H9 (cell line): ENCODE measurements at places on chromosomes 5 and 9.

GRCh38 chr5:112348387-112348786 lies 70.7 kb downstream of the EPB41L4A start:
- H3K4me1 ChIP-seq, result peaks cover 10% of the 10 kb centered on the region; the same call in 1 of the 2 replicates
- H3K27me3 ChIP-seq, result no peaks in the 10 kb centered on the region
- H3K27ac ChIP-seq, result no peak overlapping the region
- H3K4me3 ChIP-seq, result no peak overlapping the region
- DNase-seq, result no peak

GRCh38 chr9:10534850-10535249 lies 78.0 kb downstream of the PTPRD start:
- H3K36me3 ChIP-seq, result no peaks in the 10 kb centered on the region
- H3K4me1 ChIP-seq, result no peaks in the 10 kb centered on the region
- no peak overlapping the region for H3K4me3 ChIP-seq
- no peak overlapping the region for H3K27ac ChIP-seq
- no peak for DNase-seq
- H3K27me3 ChIP-seq, result no peaks in the 10 kb centered on the region

DNA sequence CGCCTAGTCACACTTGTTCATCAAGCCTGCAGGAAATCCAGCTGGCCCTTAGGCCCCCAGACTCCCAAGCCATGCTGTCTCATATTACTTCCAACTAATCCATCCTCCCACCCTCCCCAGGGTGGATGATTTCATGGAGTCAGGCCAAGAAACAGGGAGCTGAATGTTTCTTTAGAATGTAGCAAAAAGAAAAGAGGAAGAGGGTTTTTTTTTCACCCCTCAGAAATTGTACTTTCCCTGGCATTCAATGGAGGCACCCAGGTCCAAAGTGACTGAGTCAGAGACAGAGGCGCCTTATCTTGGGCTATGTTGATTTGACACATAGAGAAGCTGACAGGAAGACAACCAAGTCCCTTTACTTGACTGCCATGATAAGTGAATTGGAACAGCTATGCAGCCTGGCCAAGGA lies 260.2 kb upstream of the NR4A3 start:
- H3K27me3 ChIP-seq, result no peaks in the 10 kb centered on the region
- no peaks in the 10 kb centered on the region for H3K36me3 ChIP-seq
- no peak overlapping the region for H3K4me3 ChIP-seq
- no peaks in the 10 kb centered on the region for H3K4me1 ChIP-seq

DNA sequence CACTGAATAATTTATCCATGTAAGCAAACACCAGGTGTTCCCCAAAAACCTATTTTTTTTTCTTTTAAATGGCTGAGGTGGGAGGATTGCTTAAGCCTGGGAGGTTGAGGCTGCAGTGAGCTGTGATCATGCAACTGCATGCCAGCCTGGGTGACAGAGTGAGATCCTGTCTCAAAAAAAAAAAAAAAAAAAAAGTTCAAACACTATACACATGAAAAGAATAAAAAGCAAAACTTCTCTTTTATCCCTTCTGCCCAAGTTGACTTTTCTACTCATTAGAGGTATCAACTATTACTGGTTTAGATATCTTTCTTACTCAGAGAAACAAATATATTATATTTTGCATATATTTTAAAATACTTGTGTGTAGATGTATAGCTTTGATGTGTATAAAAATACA lies 17.8 kb downstream of the DCTN4 start:
- H3K4me1 ChIP-seq, result peaks cover 2% of the 10 kb centered on the region; the same call in 1 of the 2 replicates
- no peak for DNase-seq
- H3K4me3 ChIP-seq, result no peak overlapping the region
- no peaks in the 10 kb centered on the region for H3K27me3 ChIP-seq
- H3K27ac ChIP-seq, result no peak overlapping the region

GRCh38 chr5:4634342-4634741 lies 505.8 kb upstream of the ADAMTS16 start:
- DNase-seq, result no peak
- no peak overlapping the region for H3K27ac ChIP-seq
- H3K4me1 ChIP-seq, result no peaks in the 10 kb centered on the region
- no peak overlapping the region for H3K4me3 ChIP-seq

DNA sequence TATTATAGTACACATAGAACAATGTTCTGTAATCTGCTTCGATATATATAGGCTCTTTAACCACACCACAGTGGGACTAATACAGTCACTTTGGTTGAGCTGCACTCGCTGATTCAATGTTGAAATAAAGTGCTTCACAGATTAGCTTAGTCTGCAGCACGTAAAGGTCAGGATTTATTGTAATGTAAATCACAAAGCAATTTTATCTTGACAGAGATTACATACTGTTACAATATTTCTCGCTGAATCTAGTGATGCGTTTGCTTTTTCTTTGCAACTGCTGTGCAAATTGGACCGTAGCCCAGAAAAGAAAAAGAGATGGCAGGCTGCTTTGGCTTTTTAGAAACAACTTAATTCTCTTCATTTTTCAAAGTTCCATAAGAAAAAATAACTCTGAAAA lies 52.9 kb downstream of the CETN3 start:
- H3K4me1 ChIP-seq, result peaks cover 4% of the 10 kb centered on the region; the same call in 1 of the 2 replicates
- no peak overlapping the region for H3K27ac ChIP-seq
- H3K4me3 ChIP-seq, result no peak overlapping the region

DNA sequence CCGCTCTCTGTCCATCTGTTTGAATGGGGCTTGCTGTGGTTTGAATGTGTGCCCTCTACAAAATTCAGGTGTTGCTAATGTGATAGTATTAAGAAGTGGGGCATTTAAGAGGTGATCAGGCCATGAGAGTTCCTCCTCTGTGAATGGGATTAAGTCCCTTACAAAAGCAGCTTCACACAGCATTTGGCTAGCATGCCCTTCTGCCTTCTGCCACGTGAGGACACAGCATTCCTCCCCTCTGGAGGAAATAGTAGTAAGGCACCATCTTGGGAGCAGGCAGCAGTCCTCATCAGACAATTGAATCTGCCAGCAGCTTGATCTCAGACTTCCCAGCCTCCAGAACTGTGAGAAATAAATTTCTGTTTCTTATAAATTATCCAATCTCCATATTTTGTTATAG lies 540.2 kb downstream of the CSNK1G3 start:
- no peak for DNase-seq
- H3K4me3 ChIP-seq, result no peak overlapping the region
- H3K4me1 ChIP-seq, result no peaks in the 10 kb centered on the region
- no peaks in the 10 kb centered on the region for H3K36me3 ChIP-seq
- no peaks in the 10 kb centered on the region for H3K27me3 ChIP-seq
- no peak overlapping the region for H3K27ac ChIP-seq

GRCh38 chr5:175659546-175660253 lies 1.8 kb downstream of the HRH2 start:
- H3K27me3 ChIP-seq, result no peaks in the 10 kb centered on the region
- H3K27ac ChIP-seq, result no peak overlapping the region
- H3K4me1 ChIP-seq, result no peaks in the 10 kb centered on the region
- no peak for DNase-seq

- no peak for DNase-seq
- no peak overlapping the region for H3K4me3 ChIP-seq
- peaks cover 12% of the 10 kb centered on the region; the same call in 1 of the 2 replicates for H3K4me1 ChIP-seq
Measured at GRCh38 chr5:14724633-14725032, 60.1 kb downstream of the OTULIN start.

DNA sequence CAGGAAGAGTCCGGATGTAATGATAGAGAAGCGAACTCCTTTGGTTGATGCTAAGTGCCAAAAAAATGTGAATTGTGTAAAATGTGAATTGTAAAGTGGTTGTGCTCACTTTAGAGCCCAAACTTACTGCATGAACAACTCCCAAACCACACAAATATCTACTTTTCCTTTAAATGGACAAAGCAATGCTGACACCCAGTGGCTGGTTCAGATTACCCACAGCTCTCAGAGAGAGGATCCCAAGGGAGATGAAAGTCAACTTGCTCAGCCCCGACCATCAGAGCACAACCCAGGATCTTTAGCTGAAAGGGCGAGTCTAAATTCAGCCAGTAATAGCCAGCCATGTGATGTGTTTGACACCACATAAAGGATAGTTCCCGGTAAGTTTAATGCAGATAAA lies 133.7 kb downstream of the NMUR2 start:
- no peak overlapping the region for H3K4me3 ChIP-seq
- H3K36me3 ChIP-seq, result no peaks in the 10 kb centered on the region; the same call in 1 of the 2 replicates
- H3K27me3 ChIP-seq, result no peaks in the 10 kb centered on the region
- peak; percentile 34 for DNase-seq
- no peak overlapping the region for H3K27ac ChIP-seq

GRCh38 chr9:136762915-136763648 lies 1.2 kb downstream of the LCN15 start:
- no peaks in the 10 kb centered on the region for H3K4me1 ChIP-seq
- DNase-seq, result peak; percentile 96
- H3K27me3 ChIP-seq, result no peaks in the 10 kb centered on the region

DNA sequence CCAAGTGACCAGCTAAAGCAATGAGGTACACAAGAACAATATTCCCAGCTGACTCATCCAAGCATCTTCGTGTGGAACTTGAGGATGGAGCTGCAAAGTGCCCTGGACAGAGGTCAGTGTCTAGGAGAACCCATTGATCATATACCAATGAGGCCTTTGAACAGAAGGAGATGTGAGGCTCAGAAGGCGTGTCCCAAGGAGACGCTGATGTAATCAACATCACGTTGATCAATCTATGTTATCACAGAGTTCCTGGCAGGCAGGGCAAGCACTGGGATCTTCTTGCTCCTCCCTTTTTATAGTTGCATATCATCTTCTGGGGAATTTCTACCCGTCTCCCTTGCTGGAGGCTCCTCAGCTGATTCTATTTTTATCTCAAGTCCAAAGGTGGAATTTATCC lies 163.4 kb downstream of the TRPM6 start:
- no peak for DNase-seq
- H3K4me3 ChIP-seq, result no peak overlapping the region
- no peak overlapping the region for H3K27ac ChIP-seq
- no peaks in the 10 kb centered on the region; the same call in 1 of the 2 replicates for H3K4me1 ChIP-seq
- no peaks in the 10 kb centered on the region for H3K27me3 ChIP-seq

- peaks cover 3% of the 10 kb centered on the region for H3K36me3 ChIP-seq
- no peak for DNase-seq
- H3K27ac ChIP-seq, result no peak overlapping the region
- H3K27me3 ChIP-seq, result no peaks in the 10 kb centered on the region
- peaks cover 3% of the 10 kb centered on the region; the same call in 1 of the 2 replicates for H3K4me1 ChIP-seq
Measured at GRCh38 chr9:87554171-87554910, 56.7 kb downstream of the DAPK1 start.

DNA sequence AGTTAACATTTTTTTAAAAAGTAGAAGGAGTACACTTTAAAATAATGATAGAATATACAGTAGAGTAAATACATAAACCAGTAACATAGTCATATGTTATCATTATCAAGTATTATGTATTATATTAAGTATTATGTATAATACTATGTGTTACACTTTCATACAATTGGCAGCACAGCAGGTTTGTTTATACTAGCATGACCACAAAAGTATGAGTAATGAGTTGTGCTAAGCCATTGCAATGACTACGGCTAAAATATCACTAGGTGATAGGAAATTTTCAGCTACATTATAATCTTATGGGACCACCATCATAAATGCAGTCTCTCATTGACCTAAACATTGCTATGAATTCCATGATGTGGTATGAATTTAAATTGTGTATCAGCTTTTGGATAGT lies 506.0 kb downstream of the HTR1A start:
- DNase-seq, result no peak
- H3K27ac ChIP-seq, result no peak overlapping the region
- H3K4me3 ChIP-seq, result no peak overlapping the region
- no peaks in the 10 kb centered on the region for H3K36me3 ChIP-seq
- no peaks in the 10 kb centered on the region for H3K27me3 ChIP-seq

GRCh38 chr5:159198063-159199036 lies 11.0 kb downstream of the RNF145 start:
- no peak for DNase-seq
- no peak overlapping the region for H3K27ac ChIP-seq
- H3K4me1 ChIP-seq, result no peaks in the 10 kb centered on the region; the same call in 1 of the 2 replicates
- no peaks in the 10 kb centered on the region for H3K27me3 ChIP-seq
- peaks cover 6% of the 10 kb centered on the region; the same call in 1 of the 3 replicates for H3K36me3 ChIP-seq

- no peaks in the 10 kb centered on the region for H3K27me3 ChIP-seq
- no peaks in the 10 kb centered on the region for H3K4me1 ChIP-seq
- no peak for DNase-seq
- no peaks in the 10 kb centered on the region for H3K36me3 ChIP-seq
- H3K27ac ChIP-seq, result no peak overlapping the region
Measured at GRCh38 chr9:21470126-21470525, 12.0 kb downstream of the IFNE start.

DNA sequence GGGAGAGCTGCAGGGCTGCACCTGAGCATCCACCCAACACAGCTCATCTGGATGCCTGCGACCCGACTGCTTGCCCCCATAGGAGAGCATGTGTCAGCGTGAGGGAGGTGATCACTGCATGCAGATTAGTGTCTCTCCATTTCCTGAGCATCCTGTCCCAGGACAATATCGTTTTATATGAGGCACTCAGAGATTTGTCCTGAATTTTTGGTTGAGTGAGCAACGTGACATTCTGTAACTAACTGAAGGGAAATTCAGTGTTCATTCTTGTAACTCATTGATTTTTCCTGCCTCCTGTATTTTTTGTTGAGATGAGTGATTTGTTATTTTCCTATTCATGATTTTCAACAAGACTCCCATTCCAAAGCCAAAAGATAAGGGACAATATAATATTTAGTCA lies 20.7 kb upstream of the ANKRD34B start:
- no peaks in the 10 kb centered on the region for H3K27me3 ChIP-seq
- no peak overlapping the region for H3K4me3 ChIP-seq
- no peaks in the 10 kb centered on the region for H3K36me3 ChIP-seq
- DNase-seq, result no peak

DNA sequence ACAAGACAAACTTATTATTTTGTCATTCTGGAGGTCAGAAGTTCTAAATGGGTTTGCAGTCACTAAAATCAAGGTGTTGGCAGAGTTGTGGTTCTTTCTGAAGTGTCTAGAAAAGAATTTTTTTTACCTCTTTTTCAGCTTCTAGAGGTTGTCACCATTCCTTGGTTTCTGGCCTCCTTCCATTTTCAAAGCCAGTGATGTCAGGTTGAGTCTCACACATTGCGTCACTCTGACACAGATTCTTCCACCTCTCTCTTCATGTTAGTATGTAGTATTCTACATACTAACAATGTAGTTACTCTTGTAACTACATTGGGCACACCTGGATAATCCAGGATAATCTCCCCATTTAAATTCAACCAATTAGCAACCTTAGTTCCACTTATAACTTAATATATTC lies 290.3 kb downstream of the RFX3 start:
- no peak overlapping the region for H3K27ac ChIP-seq
- no peak overlapping the region for H3K4me3 ChIP-seq
- H3K27me3 ChIP-seq, result no peaks in the 10 kb centered on the region

GRCh38 chr5:137040024-137040423 lies 459.1 kb downstream of the SPOCK1 start:
- peaks cover 10% of the 10 kb centered on the region; the same call in 1 of the 2 replicates for H3K36me3 ChIP-seq
- no peak overlapping the region for H3K4me3 ChIP-seq
- H3K27me3 ChIP-seq, result no peaks in the 10 kb centered on the region
